ENCODE measurements at places on chromosomes 2 and 18. TPM values are rescaled to one million over a fixed set of nuclear protein-coding genes. Genes with fewer than 3 reads are reported as not detected.

- DNase-seq = no peak
These were observed 19.0 kb downstream of the ABCG5 start for GRCh38 chr2:43819491-43820163.

- no peak for DNase-seq
These were observed 17.9 kb downstream of the PCARE start for GRCh38 chr2:29056452-29056851.

- DNase-seq = peak; percentile 88
These were observed 83.2 kb upstream of the RND3 start for GRCh38 chr2:150570712-150571111.

GRCh38 chr2:38583994-38584393 lies 18.7 kb downstream of the HNRNPLL start:
- DNase-seq = no peak

GRCh38 chr2:112733456-112733855 lies 12.6 kb downstream of the NT5DC4 start:
- no peak for DNase-seq

DNA sequence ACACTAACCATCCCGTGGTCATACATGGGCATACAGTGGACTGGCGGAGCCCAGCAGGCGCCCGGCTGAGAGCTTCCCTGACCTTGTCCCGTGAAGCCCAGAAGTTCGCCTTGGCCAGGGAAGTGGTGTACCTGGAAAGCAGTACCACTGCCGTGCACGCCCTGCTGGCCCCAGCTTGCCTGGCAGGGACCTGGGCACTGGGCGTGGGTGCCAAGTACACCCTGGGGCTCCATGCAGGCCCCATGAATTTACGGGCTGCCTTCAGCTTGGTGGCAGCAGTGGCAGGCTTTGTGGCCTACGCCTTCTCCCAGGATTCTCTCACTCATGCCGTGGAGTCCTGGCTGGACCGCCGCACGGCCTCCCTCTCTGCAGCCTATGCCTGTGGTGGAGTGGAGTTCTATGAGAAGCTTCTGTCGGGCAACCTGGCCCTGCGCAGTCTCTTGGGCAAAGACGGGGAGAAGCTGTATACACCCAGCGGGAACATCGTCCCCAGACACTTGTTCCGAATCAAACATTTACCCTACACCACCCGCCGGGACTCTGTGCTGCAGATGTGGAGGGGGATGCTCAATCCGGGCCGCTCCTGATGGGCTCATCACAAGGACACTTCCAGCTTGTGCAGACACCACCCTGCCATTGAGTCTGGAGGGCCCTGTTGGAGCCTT lies 2.3 kb downstream of the TMEM177 start:
- no peak for DNase-seq

DNA sequence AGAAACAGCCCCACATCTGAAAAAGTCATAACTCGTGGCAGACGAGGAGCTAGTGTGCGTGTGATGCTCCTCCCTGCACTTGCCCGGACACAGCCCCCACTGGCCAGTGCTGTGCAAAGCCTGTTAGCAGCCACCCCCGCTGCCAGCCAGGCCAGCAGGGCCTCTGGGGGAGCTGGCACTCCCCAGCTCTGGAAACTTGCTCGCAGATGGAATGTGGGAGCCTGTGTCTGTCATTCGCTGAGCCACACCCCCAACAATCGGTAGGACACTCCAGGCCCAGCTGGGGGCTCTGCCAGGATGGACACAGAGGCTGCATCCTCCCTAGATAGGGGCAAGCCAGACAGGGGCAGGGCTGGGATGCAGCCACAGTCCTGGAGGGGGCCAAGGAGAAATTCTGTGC lies 62.4 kb upstream of the ATG16L1 start:
- DNase-seq = no peak

GRCh38 chr2:155021618-155022017 lies 323.1 kb downstream of the KCNJ3 start:
- no peak for DNase-seq

DNA sequence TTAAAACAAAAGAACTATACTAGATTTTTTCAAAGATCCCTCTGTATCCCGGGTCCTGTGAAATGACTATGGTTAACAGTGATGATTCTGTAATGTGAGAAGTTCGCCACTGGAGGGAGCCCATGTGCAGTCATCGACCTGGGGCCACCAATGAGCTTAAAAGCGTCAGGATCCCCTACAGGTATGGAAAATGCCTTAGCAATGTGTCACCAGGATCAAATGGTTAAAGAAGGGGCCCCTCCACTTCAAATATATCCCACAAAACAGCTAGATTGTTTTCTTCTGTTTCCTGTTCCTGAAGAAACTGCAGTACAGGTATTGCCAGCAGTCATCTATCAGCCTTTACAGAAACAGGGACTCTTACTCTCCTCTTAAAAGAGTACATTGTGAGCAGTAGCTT lies 15.3 kb downstream of the CHRNA1 start:
- DNase-seq = peak; percentile 55

DNA sequence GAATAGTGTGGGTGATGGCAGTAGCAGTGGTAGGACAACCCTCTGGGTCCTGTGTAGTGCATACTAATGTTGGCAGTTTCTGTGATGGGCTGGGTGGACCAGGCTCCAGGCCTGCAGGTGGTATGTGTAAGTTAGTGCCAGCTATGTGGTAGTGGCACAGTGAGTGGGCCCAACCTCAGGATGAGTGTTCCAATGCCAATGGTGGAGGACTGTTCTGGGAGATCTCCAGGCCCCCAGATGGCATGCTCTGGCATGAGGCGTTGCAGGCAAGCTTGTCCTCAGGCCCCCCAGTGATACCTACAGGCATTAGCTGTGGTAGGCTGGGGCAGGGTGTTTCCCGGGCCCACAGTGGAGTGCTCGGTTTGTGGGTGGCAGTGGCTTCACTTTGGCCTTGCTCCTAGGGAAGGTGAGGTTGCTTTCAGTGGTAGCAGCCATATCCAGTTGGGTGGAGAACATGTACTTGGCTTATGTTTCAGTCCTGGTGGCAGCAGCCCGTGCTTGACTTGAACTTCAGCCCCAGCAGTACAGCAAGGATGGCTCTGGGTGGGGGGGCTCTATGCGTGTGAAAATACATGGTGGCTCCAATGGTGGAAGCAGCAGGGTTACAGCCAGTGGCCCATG lies 32.4 kb downstream of the TEX51 start:
- no peak for DNase-seq

GRCh38 chr18:30748541-30748940 lies 294.0 kb downstream of the DSC3 start:
- DNase-seq = no peak

The IL37 gene
- total RNA-seq = not detected

The PID1 gene
- total RNA-seq = 6.9 TPM

The UGT1A3 gene
- total RNA-seq = not detected
